ENCODE measurements at places on chromosomes 4 and X.

- DNase-seq, result no peak
Observed at GRCh38 chrX:119402588-119402987, 3.5 kb downstream of the SLC25A43 start.

GRCh38 chrX:149374751-149375150 lies 130.4 kb downstream of the IDS start:
- DNase-seq, result no peak

DNA sequence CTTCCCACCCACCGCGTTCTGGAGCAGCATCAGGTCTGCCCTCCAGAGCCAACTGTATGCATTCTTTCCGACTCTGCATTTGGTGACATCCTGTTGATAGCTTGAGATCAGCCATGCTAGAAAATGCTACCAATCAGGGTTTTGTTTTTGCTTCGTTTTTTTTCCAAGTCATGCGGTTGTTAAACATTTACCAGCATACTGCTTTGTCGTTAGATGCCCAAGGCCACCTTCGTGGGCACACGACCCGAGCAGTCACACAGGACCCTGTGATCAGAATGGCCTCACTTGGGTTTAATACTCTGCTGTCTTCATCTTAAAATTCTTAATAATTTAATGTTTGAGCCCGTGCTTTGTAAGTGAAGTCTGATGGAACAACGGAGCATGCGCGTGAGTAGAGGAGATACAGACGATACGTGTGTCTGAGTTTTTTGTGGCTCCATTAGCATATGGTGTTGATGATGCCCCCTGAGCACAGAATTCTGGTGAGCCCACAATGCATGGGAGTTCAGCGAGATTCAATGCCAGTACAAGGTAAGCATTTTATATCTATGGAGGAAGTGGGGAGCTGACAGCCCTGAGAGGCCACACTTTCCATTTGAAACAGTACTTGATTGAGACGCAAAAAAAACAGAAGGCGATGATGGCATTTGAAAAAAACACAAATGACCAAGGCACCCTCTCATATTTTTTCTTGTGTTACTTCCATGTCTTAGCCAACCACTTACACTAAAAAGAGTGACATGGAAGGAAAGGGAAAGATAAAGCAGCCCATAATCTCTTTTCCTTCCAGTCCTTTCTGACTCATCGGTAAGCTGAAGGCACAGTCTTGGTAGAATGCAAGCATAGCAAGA lies 323.6 kb downstream of the BCOR start:
- DNase-seq, result peak; percentile 28

GRCh38 chr4:95161781-95162469 lies 386.8 kb downstream of the UNC5C start:
- no peak for DNase-seq

- no peak for DNase-seq
Observed at GRCh38 chrX:110427076-110427475, 68.4 kb downstream of the RTL9 start.

DNA sequence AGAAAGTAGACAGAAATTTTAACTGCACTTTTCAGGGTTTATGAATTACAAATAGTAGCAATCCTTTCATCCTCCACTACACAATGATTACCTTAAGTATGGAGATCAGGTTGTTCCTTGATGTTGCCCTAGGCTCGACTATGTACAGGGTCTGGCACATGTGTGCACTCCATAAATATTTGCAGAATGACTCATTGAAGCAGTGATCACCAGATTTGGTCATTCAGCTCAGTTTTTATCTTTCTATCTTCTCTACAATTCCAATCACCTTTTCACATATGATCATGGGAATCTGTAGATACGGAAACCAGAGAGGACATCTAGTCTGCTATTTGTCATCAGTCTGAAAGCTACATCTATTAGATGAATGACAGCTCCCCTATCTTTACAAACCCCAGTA lies 171.7 kb upstream of the HCCS start:
- DNase-seq, result no peak

GRCh38 chrX:134426281-134426680 lies 33.7 kb upstream of the HPRT1 start:
- DNase-seq, result peak; percentile 19

DNA sequence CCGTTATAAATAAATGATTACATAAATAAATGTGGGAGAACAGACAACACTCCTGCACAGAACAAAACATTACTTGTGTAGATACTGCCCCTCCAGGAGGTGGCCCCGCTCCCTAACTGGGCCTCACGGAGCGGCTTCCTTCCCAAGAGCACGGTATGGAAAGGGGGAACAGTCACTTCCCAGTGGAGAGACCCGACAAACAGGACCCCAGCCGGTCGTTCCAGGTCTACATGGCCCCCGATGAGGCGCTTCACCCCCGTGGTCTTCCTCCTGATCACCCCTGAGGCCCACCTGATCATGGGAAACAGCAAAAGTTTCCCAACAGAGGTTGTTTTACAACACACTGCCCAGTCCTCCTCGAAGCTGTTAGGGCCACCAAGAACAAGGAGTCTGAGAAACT lies 6.6 kb upstream of the SLC6A8 start:
- DNase-seq, result no peak

DNA sequence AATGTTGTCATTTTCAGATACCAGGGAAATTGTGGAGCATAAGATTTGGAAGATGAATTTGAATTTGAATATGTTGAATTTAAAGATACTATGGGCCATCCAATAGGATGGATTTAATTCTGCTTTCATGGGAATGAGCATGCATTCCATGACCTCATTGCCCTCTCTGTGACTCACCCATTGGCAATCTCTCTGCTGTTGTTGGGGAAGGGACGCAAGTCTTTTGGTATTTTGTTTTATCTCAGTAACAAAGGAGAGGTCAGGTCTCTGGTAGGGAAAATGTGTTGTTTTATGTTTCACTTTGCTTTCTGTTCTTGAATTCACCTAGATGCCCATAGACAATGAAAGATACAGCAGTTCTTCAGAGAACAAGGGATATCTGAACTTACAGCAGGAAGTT lies 42.1 kb upstream of the MAGEA4 start:
- no peak for DNase-seq

DNA sequence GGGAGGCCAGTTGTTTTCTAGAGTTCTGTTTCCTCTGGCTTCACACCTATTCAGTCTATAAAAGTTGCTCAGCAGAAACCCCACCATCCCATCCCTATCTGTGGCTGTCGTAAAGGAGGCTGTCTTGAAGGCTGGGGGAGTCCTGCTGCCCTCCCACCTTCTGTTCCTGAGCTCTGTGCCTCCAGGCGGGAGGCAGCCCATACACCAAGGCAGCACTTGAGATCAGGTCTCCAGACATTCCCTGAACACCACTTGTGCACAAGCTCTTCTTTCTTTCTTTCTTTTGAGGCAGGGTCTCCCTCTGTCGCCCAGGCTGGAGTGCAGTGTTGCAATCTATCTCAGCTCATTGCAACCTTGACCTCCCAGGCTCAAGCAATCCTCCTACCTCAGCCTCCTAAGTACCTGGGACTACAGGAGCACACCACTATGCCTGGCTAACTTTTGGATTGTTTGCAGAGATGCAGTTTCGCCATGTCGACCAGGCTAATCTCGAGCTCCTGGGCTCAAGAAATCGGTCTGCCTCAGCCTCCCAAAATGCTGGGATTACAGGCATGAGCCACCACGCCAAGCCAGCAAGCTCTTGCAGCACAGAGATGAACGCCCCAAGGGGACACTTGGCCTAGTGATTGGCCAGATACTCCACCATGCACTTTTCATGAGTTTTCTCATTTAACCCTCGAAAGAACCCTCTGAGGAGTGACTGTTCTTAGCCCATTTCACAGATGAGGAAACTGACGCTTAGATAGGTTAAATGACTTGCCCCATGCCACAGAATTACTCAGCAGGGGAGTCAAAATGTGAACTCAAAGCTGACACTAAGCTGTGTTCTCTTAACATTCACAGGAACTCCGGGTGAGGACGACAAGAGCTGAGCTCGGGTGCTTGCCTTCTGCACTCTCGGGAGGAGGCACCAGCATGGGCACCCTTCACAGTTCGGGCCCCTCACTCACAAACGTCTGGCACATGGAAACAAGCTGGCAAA lies 55.8 kb upstream of the ENPP6 start:
- no peak for DNase-seq

- no peak for DNase-seq
Observed at GRCh38 chrX:22165732-22166457, 106.8 kb upstream of the CBLL2 start.

DNA sequence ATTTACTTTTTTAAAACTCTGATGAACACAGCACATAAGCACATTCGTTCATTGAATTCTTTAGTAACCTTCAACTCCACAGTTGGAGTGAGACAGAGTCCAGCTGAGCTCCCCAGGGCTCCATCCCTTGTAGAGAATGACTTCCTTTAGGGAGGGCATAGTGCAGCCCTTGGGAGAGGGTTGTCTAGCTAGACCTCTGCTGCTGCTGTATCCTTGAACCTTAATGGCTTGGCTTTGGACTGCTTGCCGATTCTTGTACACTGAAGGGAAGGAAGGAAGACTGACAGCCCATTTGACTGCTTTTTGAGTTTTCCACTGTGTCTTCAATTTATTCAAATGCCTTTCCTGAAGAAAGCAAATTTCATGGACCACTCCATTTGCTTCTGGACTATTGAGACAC lies 19.4 kb upstream of the FGG start:
- DNase-seq, result no peak

DNA sequence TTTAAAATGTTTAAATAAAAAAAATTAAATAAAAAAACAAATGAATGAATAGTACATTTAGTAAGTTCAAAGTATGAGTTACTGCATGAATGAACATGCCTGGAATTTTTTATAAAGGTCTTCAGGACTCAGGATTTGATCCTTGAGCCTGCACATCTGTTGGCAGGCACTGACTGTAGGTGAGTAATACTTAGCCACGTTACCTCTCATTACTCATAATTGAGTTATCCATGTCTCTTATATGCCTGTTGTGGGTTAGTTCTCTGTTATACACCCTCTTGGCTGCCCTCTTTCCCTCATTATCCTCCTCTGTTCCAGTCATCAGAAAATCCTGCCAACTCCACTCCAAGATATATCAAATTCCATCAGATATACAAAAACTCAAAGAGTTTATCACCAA lies 276.0 kb downstream of the FBXW7 start:
- no peak for DNase-seq

GRCh38 chrX:39551762-39552161 lies 546.0 kb downstream of the BCOR start:
- no peak for DNase-seq

- DNase-seq, result no peak
Observed at GRCh38 chr4:110641218-110641617, 18.3 kb upstream of the PITX2 start.

DNA sequence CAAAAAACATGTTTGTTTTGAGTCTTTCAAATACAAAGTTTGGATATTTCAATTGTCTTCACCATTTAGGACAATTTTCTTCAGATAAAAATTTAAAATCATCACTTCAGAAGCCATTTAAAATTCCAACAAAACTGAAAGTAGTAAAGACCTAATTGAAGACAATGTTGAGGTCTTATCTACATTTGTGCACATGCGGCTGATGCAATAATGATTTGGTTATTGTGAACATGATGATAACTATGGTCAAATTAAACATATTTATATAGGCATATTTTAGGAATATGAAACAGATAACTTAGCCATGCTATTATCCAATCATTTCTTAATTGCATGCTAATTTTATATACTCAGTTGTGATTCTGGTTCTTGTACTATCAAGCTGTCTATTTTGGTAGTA lies 407.5 kb downstream of the GALNTL6 start:
- no peak for DNase-seq

- no peak for DNase-seq
Observed at GRCh38 chr4:153169776-153170175, 34.5 kb upstream of the TRIM2 start.

DNA sequence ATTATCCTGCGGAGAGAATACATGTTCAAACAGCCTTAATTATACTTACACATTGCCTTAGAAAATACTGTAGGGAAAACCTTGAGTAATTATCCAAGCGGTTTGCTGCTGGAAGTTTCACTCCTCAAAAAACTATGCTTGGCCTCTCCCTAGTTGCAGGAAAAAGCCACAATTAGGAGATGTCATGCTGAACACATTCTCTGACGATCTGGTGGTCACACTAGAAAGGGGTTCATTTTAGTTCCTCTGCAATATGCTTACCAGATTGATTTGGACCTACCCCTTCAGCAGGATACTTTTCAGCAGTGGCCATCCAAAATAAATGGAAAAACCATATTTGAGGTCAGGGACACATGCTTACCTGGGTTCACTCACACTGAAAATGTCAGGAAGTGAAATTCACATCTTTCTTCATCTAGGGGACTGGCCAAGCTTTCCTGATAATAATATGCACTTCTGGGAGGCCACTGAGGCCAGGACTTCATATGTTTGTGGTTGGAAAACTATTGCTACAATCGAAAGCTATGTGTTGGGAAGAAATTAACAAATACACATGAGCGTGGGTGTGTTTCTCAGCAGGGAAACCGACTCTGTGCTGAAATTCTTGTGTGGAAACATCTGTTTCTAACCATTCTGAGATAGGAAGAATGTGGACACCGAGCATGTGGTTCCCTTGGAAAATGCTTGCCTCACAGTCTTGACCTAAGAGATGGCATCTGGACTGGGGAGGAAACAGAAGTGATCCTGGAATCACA lies 68.8 kb downstream of the ATXN3L start:
- peak; percentile 3 for DNase-seq

DNA sequence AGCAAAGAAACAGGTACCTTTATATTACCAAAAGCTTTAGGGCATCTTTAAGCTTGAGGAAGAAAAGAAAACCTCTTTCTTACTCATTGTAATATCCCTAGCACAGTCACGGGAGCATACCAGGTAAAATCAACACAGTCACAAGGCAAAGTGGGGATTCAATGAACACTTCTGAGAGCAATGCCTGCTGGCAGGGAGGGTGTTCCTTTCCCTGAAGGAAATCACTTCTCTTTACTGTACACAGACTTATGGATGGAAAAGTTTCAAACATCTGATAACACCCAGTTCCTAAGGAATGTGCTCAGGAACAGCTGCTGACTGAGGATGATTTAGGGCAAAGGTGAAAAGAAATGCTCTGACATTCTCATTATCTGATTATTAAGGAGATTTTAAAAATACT lies 94.8 kb downstream of the MAML3 start:
- peak; percentile 65 for DNase-seq

- DNase-seq, result no peak
Observed at GRCh38 chrX:111336141-111336540, 65.9 kb upstream of the CAPN6 start.

DNA sequence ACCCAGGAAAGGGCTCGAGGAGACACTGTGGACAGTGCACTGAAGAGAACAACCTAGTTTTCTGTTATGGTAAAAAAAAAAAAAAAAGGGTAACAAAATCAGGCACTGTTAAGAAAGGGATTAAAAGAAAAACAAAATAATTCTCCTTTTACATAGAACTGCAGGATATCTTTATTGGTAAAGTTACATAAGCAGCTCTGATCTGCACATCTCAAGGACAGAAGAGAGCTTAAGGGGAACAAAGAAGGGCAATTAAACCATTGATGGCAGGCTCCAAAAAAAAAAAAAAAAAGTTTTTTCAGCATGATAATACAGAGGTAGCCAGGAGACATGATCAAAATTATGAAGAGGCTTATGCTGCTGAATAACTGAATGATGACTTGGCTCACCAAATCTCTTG lies 85.0 kb downstream of the HDAC8 start:
- no peak for DNase-seq

GRCh38 chr4:160864253-160864652 lies 1299.5 kb downstream of the FSTL5 start:
- DNase-seq, result no peak

GRCh38 chr4:98664959-98665358 lies 6.5 kb upstream of the TSPAN5 start:
- no peak for DNase-seq

GRCh38 chrX:96480081-96480480 lies 204.6 kb upstream of the DIAPH2 start:
- DNase-seq, result no peak

GRCh38 chrX:79618280-79618679 lies 251.1 kb upstream of the ITM2A start:
- DNase-seq, result no peak

GRCh38 chrX:39690541-39691415 lies 407.0 kb downstream of the BCOR start:
- no peak for DNase-seq
